ENCODE measurements at places on chromosomes 3 and 15.

DNA sequence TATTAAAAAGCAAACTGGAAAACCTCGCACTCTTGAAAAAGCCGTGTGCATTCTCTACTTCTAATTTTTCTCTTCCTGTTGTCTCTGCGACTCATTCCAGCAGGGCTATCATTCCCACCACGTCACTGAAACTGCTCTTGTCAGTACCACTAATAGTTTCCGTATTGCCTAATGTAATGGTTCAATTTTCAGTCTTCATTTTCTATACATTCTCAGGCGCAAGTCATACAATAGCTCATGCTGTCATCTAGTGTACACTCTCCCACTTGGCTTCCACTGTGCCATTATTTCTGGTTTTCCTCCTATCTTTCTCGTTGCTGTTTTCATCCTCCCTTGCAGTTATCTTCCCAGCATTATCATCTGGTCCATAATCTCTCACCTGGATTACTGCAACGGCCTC lies 160.2 kb downstream of the SPATA16 start:
- DNase-seq, result no peak

GRCh38 chr15:40562691-40563090 lies 2.2 kb downstream of the CCDC32 start:
- DNase-seq, result no peak

- no peak for DNase-seq
These were observed 330.4 kb upstream of the ICE2 start for GRCh38 chr15:60809375-60809774.

DNA sequence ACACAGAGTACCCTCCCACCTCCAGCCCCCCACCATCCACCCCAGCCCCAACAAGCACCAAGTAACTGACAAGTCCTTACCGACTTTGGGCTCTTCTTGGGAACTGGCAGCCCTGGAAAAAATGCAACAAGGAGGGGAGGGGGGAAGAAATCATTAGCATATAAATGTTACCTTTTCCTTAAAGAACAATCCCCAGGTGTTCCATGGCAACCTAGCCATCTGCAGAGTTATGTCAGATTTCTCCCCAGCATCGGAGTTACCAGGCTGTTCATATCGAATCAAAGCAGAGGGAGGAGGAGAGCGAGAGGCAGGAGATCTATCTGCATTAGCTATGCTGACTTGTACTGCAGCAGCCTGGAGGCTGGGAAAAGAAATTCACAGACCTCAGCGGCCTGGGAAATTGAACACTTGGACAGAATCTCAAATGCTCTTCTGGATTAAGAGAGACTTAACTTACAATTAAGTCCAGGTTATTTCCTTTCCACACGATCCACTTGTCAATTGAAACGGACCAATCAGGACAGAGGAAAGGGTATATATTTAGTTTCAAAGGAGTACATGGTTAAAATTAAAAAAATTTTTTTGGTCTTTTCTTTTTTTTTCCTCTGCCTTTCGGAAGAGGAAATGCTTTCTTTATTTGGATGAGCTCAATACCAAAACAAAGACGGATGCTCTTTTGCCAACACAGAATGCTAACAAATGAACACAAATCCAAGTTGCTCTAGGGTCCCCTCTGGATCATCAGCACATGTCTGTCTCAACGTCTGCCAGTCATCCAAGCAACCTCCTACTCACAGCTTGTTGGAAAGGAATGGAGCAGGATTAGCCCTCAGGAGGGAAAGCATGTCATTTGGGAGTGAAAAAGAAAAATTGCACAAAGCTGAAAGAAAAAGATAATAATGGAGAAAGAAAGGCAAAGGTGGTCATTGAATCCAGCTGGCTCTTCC lies 637.1 kb downstream of the MAGI1 start:
- DNase-seq, result no peak

DNA sequence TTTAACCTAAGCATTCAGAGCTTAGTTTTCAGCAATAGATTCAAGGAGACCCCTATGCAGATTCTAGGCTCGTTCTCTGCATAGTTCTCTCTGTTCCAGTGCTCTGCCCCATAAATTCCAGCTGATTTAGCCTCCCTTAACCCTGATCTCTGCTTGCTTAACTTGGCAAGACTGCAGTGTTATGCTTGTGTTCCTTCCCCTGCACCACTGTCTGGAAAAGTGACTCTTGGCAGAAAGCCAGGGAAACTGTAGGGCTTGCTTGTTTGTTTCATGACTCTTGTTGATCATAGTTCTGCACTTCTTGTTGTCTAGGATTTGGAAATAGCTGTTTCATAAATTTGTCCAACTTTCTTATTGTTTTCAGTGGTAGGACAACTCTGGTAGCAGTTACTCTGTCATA lies 40.1 kb downstream of the ANAPC13 start:
- DNase-seq, result no peak

DNA sequence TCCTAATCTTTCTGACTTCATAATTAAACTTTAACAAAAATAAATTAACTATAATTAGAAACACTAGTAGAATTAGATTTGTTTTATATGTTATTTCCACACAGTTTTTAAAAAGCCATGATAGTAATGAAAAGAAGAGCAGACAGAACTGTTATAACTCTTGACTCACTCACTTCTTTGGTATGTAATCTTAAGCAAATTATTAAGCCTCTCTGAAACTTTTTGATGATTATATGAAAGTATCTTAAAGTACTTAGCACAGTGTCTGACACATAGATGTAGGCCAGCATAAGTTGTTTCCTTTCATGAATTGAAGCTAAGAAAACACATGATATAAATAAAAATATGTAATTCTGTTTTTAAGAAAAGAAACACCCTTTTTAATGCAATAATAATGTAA lies 123.6 kb upstream of the MLF1 start:
- DNase-seq, result no peak

DNA sequence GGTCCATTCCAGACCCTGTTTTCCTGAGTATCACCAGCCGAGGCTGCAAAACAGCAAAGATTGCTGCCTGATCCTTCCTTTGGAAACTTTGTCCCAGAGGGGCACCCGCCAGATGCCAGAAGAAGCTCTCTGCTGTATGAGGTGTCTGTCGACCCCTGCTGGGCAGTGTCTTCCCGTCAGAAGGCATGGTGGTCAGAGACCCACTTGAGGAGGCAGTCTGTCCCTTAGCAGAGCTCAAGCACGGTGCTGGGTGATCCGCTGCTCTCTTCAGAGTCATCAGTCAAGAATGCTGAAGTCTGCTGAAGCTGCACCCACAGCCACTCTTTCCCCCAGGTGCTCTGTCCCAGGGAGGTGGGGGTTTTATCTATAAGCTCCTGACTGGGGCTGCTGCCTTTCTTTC lies 1121.2 kb downstream of the NSUN3 start:
- no peak for DNase-seq

DNA sequence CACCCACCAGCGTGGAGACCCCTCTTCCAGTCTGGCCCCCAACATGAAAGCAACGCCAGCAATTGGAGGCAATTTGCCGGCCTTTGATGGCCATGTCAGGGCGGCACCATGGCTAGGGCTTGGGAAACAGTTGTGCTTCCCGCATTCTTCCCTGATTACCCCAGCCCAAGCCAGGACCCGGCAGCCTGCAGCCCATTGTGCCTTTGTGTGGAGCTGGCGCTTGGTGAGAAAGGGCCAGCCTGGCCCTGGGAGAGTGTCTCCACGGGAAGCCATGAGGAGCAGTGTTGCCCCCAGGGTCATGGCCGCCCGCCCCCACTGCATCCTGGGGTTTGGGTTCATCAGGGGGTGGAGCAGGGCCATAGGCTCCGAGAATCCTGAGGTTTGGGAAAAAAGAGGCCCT lies 66.0 kb downstream of the DNAJB8 start:
- no peak for DNase-seq

DNA sequence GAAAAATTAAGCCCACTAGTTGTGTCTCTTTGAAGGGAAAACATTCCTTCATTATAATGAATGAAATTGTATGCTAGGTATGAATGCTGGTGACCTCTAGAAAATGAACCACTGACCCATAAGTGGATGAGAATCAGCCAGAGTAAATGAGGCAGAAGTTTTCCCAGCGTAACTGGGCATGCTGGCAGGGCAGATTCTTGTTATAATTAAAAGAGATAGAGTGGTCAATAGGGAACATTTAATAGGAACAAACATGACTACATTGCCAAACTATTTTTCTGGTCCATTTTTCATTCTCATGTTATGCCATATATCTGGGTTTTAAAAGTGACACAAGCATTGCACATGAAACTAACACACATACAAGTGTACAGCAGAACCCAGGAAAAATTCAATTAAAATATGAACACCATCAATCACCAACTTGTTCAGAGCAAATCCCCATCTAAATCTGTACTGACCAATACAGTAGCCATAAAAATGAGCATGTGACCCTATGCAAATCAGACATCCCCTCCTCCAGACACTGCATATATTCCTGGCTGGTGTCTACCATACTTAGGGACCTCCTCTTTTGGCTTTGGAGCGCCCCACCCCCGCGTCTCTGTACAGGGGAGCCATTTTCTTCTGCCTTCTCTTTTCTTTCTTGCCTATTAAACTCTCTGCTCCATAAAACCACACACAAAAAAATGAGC lies 4.0 kb downstream of the CLRN1 start:
- no peak for DNase-seq
